A549 treated with GW870086 at 1 μM for 4 hours (cell line): ENCODE measurements at places on chromosomes 4 and X. TPM values are rescaled to one million over a fixed set of nuclear protein-coding genes. Genes with fewer than 3 reads are reported as not detected.

MAP7D2 gene
- 5.4 to 6.5 TPM (median 5.9 TPM) in 5 replicates for total RNA-seq

RBMX gene
- 215 to 253 TPM (median 225 TPM) in 5 replicates for total RNA-seq

NKX3-2 gene
- 0.06 to 0.14 TPM (median 0.10 TPM) in 4 of 5 replicates, not detected in the other for total RNA-seq

SOX3 gene
- 0.07 TPM in 1 of 5 replicates, not detected in the others for total RNA-seq

EVC2 gene
- 1.9 to 2.3 TPM (median 2.1 TPM) in 5 replicates for total RNA-seq

ZDHHC15 gene
- total RNA-seq, result not detected in 5 replicates

CXCR3 gene
- 0.08 to 0.10 TPM (median 0.09 TPM) in 4 of 5 replicates, not detected in the other for total RNA-seq

CXCL11 gene
- 0.13 to 0.19 TPM (median 0.15 TPM) in 3 of 5 replicates, not detected in the others for total RNA-seq

EXOC1L gene
- not detected in 5 replicates for total RNA-seq

F8A3 gene
- total RNA-seq, result 0.92 to 1.4 TPM (median 1.0 TPM) in 5 replicates

CSAG1 gene
- total RNA-seq, result 0.17 to 0.45 TPM (median 0.26 TPM) in 4 of 5 replicates, not detected in the other

DDIT4L gene
- total RNA-seq, result 0.23 to 0.32 TPM (median 0.27 TPM) in 5 replicates

TLL1 gene
- 0.14 to 0.51 TPM (median 0.21 TPM) in 5 replicates for total RNA-seq

CLCN4 gene
- total RNA-seq, result 3.3 to 3.9 TPM (median 3.7 TPM) in 5 replicates

LRBA gene
- 5.8 to 8.0 TPM (median 6.9 TPM) in 5 replicates for total RNA-seq

FAM47A gene
- not detected in 5 replicates for total RNA-seq

MAGEA12 gene
- 0.13 to 0.22 TPM (median 0.17 TPM) in 5 replicates for total RNA-seq

MUC7 gene
- total RNA-seq, result not detected in 5 replicates

ARHGAP6 gene
- 0.07 TPM in 1 of 5 replicates, not detected in the others for total RNA-seq

RASL11B gene
- 0.08 to 0.11 TPM in 2 of 5 replicates, not detected in the others for total RNA-seq

STPG2 gene
- total RNA-seq, result not detected in 5 replicates

CSAG2 gene
- not detected in 5 replicates for total RNA-seq

SPARCL1 gene
- total RNA-seq, result not detected in 5 replicates

NAT8L gene
- total RNA-seq, result 10.0 to 14.0 TPM (median 13.2 TPM) in 5 replicates

SLC7A11 gene
- total RNA-seq, result 17.3 to 28.3 TPM (median 22.9 TPM) in 5 replicates

MBNL3 gene
- 0.01 TPM in 1 of 5 replicates, not detected in the others for total RNA-seq

WNK3 gene
- 0.03 to 0.07 TPM (median 0.05 TPM) in 4 of 5 replicates, not detected in the other for total RNA-seq

FGF13 gene
- total RNA-seq, result 0.07 TPM in 1 of 5 replicates, not detected in the others

APOOL gene
- 6.8 to 9.8 TPM (median 7.9 TPM) in 5 replicates for total RNA-seq

RAI2 gene
- 0.13 to 0.26 TPM (median 0.21 TPM) in 5 replicates for total RNA-seq
